HuH-7.5 (cell line): ENCODE measurements at places on chromosomes 2 and 18.

GRCh38 chr2:218722419-218722818, 11.8 kb downstream of the TTLL4 start:
- DNase-seq = no peak

DNA sequence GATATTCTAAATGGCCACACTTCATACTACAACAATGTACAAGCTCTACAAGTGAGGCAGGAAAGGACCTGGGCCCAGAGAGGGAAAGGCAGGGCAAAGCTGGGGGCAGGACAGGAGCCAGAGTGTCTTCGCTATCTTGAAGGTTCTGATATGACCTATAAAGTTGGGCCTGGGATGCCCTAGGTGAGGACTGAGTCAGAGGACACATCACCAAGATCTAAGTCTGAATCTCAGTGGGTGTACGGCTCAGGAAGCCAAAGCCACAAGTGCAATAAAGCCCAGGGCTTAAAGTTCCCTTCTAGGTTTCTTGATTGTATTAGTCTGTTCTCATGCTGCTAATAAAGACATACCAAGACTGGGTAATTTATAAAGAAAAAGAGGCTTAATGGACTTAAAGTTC, 219.1 kb downstream of the ALK start:
- DNase-seq = no peak

DNA sequence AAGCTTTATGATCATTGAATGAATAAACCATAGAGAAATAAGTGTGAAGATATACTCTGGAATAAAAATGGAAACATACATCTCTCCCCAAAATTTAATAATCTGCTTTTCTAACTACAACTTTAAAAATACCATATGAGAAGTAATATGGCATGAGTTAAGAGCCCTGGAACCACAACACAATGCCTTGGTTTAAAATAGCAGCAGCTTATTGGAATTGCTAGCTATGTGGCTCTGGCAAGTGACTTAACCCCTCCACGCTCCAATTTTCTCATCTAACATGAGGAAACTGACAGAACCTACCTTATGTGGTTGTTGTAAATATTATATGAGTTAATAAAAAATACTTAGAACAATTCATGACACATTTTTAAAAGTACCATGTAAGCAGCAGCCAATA, 76.4 kb downstream of the VPS54 start:
- DNase-seq = no peak

DNA sequence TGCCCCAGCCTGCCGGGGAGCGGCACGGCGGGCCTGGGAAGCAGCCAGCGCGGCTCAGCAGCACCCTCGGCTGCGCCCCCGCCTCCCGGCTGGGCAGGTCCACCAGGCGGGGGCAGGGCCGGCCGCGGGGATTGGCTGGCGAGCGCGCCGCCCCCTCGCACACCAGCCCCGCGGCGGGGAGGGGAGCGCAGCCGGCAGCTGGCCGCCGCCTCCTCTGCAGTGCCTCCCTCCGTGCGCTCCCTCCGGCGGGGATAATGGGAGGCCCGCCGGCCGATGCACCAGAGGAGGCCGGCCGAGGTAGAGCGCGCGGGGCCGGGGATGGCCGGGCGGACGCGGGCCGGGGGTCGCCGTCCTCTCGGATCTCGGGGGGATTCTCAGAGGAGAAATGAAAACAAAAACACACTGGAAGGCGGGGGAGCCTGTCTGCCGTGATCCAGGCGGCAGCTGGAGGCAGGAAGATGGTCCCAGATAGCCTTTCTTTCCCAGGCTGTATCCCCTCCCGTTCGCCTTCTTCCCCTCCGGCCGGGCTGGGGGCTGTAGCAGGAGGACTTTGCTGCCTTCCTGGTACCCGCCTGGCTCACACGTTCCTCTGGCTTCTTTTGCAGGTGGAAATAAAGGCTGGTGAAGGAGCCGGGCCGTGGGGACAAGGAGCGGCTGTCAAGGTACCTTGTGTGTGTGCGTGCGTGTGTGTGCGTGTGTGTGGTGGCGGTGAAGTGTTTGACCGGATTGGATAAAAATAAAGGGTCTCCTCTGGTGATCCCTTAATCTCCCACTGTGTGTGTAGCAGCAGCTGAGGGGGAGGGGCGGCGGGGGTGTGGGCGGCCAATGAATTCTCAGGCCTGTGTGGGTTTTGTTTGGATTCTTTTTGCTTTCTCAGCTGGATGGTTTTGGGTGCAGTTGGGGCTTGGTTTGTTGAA, 18.1 kb downstream of the TET3 start:
- DNase-seq = peak; percentile 80

DNA sequence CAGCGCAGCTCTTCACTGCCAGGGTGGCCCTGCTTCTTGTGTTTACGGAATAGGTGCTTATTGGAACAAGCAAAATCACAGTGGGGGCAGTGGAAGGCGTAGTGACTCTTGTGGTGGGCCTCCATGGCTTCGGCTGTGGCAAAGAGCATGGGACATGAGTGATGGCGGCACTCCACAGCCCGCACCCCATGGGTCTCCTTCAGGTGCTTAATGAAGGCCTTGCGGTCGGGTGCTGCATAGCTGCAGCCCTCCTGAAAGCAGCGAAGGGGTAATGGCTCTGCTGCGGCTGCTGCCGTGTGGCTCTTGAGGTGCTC, 10.7 kb downstream of the ZNF142 start:
- DNase-seq = no peak

- peak; percentile 9 for DNase-seq
Measured at GRCh38 chr2:225282858-225283710, 116.4 kb upstream of the NYAP2 start.

- no peak for DNase-seq
Measured at GRCh38 chr2:46202987-46203386, 94.2 kb upstream of the EPAS1 start.

- no peak for DNase-seq
Measured at GRCh38 chr2:126754240-126755004, 98.5 kb downstream of the GYPC start.

DNA sequence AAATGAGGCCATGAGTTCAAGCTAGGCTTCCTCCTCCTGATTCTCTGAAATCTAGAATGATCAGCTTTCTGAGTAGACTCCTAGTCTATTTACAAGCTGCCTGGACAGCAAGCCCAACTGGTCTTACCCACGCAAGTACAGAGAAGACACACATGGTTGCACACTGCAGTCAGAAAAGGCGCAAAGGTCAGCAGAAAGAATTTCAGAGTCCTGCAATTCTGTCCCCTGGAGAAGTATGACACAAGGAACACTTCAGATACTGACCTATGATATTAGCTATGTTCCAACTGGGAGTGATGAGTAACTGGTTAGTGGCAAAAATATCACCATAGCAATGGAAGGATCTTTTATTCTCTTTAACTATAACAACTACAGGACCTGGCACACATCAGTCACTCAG, 336.1 kb upstream of the PKDCC start:
- DNase-seq = no peak

DNA sequence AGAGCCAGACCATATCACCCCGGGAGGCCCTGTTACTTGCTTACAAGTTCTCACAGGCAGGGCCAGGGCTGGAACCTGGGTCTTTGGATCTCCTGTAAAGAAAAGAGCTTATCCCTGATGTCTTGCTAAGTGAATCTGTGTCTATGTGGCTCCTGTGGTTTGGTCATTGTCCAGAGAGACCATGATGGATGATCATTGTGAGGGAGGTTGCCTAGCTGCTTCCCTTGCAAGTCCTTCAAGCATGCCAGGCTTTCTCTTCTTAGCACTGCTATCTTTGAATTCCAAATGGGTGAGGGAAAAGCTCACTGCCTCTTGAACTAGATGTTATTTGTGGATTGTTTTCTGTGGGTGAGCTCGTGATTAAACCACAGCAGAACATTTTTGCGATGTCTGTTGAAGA, 151.6 kb downstream of the FSHR start:
- no peak for DNase-seq
